T-cell (primary cell): ENCODE measurements at places on chromosomes 6 and 20. TPM values are rescaled to one million over a fixed set of nuclear protein-coding genes. Genes with fewer than 3 reads are reported as not detected.

DNA sequence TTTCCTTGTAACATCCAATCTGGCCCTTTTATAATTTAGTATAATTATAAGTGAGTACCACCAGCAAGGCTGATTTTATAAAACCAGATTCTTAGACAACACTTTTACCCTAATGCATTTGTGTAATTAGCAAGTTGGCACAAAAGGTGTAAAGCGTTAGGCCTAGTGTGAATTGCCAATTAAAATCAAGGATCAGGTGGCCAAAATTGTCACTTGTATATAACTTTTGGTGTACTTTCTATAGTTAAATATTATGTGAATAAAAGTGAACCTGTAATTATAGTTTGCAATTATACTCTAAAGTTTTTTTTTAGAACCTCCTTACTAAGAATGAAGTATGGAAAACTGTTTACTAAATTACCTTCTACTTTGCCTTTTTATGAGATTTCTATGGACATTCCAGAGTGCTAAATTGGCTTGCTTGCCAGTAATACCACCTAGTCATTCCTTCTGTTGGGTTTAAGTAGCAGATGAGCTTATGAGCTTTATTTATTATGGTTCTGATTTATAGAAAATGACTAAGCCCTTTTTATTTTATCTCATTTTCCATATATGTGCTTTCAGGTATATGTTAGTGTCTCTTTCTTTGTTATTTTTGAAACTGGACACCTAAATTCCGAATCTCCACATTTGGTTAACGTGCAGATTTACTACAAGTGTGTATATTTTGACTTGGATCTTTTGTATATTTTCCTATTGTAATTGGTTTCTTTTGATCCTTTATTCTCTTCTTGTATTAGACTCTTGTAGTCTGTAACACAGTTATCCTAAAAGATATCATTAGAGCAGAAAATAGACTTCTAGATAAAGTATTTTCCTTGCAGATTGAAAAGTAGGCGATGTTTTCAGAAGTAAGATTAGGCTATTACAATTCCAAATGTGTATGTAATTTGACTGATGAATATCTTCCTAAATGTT lies 3.9 kb downstream of the STXBP5 start:
- no peak for DNase-seq

- DNase-seq = no peak
Observed at GRCh38 chr6:122289762-122290539, 109.5 kb upstream of the HSF2 start.

NFS1 gene
- total RNA-seq = 17.7 TPM

GRCh38 chr20:56506103-56506502 lies 18.4 kb upstream of the FAM209A start:
- no peak for DNase-seq
